Activated T-helper 2 cell treated with anti-CD3 and anti-CD28 coated beads, Interferon-gamma antibody, Interleukin-2, Interleukin-4, amounts not matched to agents 10 μg/mL and 5 μg/mL and 100 μg/mL, durations not matched to agents 14 hours and 24 hours and 36 hours (primary cell): ENCODE measurements at places on chromosomes 7 and 10.

- no peak for DNase-seq
Measured at GRCh38 chr7:4281231-4281993, 400.7 kb upstream of the FOXK1 start.

DNA sequence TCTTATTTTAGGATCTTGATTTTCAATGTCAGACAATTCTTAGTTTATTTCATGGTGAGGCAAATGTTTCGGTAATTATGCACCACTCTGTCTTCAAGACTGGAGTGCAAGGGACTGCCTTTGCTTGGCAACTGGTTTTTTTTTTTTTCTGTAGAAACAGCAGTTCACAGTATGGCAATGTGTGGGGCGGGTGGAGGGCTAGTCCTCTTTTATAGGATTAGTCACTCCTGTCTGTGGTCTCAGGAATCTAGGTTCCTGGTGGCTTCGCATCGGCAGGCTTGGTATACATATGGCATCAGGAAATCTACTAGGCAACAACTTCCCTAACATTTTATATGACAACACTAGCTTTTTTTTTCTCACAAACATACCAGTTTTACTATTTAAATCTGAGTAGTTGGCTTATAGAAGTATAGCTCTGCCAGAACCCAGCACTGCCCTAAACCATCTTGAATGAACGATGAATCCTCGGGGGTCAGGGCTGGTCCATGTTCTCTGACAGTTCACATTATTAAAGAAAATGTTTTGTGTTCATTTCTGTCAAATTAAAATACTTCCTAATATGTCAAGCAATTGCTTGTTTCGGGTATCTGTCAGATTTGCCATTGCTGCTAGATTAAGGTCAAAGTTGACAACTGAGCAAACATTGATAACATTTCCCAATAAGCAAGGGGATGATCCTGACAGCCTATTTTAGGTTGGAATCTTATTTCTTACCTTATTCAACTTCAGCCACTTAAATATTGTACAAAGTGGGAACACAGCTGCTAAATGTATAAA lies 289.7 kb upstream of the VSTM2A start:
- no peak for DNase-seq

DNA sequence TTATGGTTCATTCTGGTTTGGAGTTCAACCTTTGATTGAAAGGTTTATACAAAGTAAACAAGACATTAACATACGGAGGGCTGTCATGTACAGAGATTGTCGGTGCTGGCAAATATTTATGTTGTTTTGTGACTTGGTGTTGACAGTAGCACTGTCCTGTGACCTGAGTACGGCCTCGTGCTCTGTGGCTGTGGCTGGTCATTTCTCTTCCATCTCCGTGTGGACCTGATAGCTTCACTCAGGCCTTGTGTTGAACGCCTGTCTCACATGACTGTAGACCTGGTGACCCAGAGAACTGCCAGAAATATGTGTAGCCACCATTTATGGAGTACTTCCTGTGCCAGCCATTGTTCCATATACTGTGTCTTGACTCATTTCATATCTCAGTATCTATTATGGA lies 311.6 kb downstream of the CCDC3 start:
- DNase-seq: no peak

GRCh38 chr7:19480383-19480782 lies 228.5 kb downstream of the POLR1F start:
- no peak for DNase-seq

DNA sequence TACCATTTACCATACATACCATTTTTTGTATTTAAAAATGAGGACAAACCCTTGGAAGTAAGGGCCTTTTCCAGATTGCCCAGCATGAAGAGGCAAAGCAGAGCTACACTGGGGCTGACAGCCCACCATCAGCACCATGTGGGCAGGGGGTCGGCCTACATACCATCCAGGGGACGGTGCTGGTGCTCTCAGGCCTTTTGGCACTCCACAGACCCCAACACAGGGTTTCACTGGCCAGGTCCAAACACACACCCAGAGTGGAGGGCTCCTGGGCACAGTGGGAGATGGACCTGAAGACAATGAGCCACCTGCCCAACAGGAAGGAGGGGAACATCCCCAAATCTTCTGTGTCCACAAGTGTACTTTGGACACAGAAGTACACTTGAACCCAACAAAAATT lies 69.2 kb upstream of the CAMK2B start:
- no peak for DNase-seq

DNA sequence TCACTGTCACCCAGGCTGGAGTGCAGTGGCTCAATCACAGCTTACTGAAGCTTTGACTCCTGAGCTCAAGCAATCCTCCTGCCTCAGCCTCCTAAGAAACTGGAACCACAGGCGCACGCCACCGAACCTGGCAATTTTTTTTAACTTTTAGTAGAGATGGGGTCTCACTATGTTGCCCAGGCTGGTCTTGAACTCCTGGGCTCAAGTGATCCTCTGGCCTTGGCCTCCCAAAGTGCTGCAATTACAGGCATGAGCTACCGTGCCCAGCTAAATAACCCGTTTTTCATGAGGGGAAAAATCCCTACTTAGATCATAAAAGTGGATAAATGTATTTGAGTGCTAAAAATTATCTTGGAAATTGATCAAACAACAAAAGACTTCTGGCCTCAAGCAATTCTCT lies 200.5 kb upstream of the IMMP2L start:
- no peak for DNase-seq

DNA sequence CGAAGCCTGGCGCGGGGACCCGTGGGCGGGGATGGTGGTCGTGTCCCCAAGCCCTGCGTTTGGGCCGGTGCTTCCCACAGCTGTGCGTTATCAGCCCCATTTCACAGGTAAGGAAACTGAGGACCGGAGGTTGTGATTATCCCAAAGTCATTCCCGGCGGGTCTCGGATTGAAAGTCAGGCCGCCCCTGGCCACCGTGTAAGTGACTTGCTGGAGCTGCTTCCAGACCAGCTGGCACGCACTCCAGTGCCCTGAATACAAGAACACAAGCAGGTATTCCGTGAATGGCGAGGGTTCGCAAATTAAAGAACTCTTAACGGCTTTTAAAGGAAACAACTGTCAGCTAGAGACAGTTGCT lies 675 bp upstream of the ATE1 start:
- peak; percentile 11 for DNase-seq
